ENCODE measurements at places on chromosomes 6 and 20.

GRCh38 chr6:75117701-75118100 lies 88.2 kb downstream of the COL12A1 start:
- no peak for DNase-seq

DNA sequence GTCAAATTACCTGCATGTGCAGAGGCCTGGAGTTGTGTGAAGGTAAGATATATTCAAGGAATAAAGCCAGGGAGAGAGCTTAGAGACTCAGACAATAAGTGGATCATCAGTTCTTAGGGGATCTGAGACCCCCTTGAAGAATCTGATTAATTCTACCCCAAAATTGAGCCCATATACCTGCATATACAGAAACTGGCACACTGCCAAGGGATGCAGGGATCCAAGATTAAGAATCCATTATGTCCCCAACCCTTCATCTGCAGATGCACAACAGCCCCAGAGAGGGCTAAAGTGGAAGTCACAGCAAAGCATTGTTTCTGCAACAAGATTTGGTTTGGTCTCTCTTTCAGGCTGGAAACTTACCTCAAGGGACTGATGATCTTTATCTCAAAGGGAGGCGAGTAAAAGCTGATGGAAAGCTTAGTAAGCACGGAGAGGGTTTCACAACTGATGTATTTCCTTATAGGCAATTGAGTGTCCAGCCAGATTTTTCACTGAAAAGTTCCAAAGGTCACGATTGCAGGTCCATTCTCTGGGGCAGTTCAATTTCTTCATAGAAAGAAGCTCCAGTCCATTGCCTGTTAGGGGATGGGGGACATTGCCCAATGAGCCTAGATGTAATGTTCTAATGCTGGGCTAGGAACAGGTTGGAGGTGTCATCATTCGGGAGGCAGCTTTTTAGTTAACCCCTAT lies 20.9 kb upstream of the STK35 start:
- no peak for DNase-seq

DNA sequence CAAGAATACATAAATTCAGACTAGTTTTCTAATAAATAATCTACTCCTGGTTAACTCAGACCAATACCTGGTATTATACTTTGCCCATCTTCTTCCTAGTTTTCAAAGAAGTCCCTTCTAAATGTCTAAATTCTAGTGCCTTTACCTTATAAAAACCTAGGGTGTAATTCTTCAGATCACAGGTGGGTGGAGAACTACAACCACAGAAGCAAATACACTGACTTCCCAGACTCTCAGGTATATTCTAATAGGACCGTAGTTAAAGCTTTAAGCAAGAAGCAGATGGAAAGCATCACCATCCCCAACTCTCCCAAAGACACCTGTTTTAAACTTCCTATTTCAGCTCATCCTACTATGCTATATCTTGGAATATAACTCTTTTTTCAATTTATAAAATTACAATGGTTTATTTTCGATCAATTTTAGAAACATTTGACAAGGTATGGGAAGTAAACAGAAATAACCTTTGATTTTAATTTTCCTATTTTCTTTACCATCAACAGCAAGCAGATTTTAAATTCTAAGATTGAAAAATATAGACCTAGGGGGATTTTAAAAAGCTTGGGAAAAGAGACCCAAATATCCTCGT lies 15.8 kb downstream of the MAN1A1 start:
- DNase-seq, result peak; percentile 56

DNA sequence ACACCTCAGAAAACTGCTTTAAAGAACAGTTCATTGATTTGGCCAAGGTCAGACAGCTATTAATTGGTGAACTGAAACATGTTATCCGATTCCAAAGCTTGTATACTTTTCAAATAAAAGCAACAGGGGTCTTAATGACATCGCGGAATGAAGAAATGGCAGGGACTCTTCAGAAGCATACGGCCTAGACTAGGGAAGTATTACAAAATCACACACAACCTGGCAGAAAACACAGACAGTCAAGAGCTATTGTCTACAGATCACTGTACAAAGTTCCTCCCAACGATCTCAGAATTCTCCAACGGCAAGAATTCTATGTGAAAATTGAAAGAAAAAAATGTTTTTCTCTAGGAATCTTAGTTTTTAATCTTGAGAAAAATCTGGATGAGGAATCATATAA lies 105.5 kb downstream of the PTPRK start:
- no peak for DNase-seq

GRCh38 chr20:9808166-9808565 lies 30.7 kb downstream of the PAK5 start:
- no peak for DNase-seq

DNA sequence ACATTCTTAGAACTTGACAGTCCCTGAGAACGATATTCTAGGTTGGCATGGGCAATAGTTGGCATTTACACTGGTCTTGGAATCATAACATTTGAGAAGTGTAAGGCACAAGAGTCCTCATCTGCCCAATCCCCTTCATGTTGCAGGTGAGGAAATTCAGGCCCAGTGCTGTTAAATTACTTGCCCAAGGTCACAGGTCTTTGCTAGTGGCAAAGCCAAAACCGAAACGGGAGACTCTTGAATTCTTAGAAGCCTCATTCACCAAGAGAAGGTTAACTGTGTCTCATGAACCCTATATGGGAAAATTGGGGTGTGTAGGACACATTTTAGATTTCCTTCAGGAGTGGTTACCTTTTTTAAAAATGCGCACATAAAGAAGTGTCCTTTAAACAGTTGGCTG lies 7.2 kb downstream of the E2F3 start:
- no peak for DNase-seq

GRCh38 chr6:15575357-15576033 lies 87.3 kb downstream of the DTNBP1 start:
- DNase-seq, result no peak

Data from hematopoietic multipotent progenitor cell treated with erythropoietin and hydrocortisone succinate and interleukin-3 and kit ligand, for 6 days (in vitro differentiated cells).